ENCODE measurements at places on chromosomes 1 and 21.

GRCh38 chr1:22619252-22619651 is 17.2 kb upstream of the C1QA start:
- DNase-seq: no peak

DNA sequence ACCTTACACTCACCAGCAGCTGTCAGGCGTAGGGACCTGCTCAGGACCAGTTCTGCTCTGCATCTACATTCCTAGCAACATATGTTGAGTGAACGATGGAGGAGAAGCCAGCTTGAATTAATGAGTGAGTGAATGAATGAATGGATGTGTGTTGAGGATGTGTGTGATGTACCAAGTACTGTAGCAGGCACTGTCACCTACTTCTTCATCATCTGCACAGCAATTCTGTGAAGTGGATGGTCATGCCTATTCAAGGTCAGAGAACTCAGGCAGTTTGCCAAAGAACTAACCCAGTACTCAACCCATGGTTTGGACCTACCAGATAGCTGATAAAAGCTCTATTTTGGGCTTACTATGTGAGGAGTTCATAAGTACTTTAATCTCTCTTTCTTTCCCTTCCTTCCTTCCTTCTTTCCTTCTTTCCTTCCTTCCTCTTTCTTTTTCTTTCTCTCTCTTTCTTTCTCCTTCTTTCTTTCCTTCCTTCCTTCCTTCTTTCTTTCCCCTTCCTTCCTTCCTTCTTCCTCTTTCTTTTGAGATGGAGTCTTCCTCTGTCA is 56.9 kb downstream of the ATP1A1 start:
- no peak for DNase-seq

DNA sequence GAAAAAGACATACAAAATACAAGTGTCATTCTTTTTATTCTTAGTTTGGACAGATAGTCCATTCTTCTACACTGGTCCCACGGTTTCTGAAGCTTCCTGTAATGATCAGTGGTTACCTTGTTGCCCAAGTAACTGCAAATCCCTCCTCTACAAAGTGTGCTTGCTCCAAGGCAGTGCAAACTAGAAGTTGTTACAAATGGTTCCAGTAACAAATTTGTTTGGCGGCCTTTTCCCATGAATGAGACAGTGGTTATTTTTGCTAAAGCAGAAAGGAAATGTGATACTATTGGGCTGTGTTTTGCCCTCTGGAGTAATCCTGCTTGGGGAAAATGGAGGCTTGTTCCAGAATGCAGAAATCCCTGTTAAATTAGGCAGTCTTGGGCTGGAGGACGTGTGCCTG is 8.9 kb downstream of the BACE2 start:
- no peak for DNase-seq

DNA sequence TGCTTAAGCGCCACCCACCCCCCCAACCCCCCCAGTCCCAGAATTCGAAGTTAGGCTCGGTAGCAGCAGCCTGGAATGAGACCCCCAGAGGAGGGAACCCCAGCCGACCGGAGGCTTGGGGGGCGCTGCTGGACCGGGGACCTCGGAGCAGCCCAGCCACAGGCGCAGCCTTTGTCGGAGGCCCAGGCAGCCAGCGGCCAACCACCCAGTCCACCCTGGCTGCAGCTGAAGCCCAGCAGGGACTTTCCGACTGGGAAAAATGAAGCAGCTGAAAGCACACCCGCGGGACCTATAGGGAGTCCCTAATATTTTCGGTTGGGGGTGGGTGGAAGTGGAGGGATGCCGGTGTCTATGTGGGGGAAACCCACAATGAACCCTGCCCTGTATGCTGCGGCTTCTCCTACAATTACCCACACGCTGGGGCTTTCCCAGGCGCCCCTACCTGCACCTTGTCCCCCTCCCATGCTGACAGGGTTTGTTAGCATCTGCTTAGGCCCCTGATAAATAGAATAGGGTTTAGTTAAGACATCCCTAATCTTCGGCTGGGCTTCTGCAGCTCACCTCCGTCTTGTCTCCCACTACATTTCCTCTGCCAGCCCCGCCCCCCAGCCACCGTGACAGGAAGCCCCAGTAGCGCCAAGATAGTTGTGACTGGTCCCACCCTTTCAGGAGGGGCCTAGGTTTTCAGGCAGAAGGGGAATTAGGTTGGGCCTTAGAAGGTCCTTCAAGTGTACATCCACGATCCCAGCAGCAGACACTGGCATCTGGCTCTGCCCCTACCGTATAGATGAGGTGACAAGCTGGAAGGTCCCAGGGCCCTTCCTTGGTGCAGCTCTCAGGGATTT is 838 bp downstream of the CCDC28B start:
- no peak for DNase-seq

DNA sequence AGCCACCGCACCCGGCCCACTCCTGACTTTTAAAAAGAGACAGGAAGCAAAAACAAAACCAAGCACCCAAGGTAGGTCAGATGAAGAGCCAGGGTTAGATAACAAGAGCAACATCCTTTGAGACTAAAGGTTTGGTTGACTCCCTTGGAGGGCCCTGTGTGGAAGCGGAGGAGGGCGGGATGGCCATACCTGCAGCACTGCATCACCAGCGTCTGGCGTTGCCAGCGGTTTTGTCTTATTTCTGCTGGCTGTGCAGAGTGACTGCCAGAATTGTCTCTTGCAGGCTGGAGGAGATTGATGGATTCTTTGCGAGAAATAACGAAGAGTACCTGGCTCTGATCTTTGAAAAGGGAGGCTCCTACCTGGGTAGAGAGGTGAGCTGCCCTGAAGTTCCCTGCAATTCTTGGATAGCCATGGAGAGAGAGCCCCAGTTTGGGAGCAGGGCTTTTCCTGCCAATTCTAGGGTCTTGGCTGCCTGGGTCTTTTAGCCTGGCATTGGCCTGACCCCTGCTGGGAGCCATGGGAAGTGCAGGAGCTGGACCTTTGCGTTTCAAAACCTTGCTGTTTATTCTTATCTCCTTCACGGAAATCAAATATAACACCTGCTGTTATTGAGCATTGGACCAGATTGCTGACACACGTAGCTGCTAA is 24.0 kb downstream of the QSOX1 start:
- DNase-seq: no peak

GRCh38 chr1:224623310-224623714 is 7.2 kb downstream of the CNIH3 start:
- DNase-seq: no peak

GRCh38 chr1:182848736-182849135 is 9.6 kb downstream of the DHX9 start:
- DNase-seq: no peak

- no peak for DNase-seq
Measured at GRCh38 chr1:172134087-172134731, 286.3 kb upstream of the C1orf105 start.

DNA sequence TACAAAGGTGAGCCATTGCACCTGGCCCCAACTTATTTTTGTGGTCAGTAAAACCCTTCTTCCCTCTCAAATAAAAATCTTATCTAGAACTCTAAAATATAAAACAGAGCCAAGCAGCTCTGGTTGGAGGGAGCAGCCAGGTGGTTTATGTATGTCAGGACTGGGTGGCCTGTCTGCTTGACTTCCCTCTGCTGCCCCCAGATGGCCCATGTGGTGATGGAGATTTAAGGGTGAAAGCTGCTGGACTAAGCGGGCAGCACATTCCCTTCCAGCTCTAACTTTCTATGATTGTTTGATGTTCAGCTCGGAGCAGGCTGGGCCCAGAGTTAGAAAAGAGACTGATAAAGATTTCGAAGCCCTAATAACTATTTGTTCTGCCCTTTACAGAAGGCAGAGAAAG is 11.9 kb upstream of the PAQR6 start:
- no peak for DNase-seq

GRCh38 chr1:213883618-213884017 is 104.2 kb upstream of the PROX1 start:
- DNase-seq: no peak

DNA sequence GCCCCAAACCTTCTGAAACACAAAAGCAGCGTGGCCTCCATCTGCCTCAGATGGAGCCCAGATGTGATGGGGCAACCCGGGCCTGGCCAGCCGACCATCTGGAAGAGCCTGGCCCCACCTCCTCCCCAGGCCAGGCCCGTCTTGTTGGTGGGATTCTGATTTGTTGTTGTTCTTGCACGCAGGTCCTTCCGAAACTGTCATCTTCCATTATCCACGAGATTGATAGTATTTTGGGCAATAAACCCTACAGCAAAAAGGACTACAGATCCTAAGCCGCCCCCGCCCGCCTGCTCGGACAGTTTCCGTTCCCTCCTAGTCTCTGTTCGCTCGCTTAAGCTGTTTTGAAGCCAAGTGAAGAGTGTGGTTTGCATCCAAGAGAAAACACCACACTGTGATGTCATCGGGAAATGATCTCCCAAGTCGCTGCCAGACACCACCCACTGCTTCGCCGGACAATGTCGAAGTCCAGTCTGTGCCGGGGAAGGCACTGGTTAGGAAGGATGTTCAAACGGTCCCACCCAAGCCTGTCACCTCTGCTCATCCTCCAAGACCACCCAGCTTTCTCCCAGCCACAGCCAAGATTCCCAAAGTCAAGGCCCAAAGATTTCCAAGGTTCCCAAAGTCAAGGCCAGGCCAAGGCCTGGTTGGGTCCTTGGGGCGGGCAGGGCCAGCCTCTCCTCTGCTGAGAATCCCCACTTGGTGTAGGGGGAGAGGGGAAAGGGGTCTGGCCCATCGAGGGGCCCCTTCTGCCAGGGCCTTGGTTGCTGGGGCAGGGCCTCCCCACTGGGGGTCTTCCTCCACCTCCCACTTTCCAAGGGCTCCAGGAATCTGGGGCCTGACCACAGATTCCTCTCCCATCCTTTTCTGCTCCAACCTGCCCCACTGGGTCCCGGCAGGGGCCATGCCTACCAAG is 52.9 kb downstream of the KCNAB2 start:
- DNase-seq: no peak

DNA sequence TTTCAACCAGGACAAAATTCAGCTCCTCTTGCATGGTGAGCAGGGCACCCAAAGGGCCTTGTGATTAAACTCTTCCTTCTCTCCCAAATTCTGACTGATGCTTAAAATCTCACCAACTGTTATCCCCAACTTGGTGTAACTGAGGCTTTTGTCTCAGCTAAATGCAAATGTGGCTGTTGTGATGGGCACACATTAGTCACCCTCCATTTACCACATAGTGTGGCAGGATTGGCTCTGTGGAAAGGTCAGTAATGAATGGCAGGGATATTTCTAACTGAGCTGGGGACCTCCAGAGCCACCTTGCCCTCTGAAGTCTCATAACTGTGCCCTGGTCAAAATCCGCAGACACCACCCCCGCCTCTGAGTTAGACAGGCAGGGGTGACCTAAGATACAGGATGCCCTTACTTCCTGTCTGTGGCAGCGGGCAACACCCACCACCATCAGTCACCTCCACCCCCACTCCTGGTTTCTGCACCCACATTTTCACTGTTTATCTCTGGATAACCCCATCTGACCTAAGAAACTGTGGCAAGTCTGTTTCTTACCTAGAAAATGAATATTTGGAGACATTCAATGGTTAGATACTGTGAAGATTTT is 25.4 kb upstream of the RGS16 start:
- DNase-seq: no peak

- DNase-seq: no peak
Measured at GRCh38 chr1:55049914-55050278, 10.5 kb downstream of the PCSK9 start.

GRCh38 chr21:34707876-34708325 is 39.1 kb downstream of the CLIC6 start:
- DNase-seq: no peak

- no peak for DNase-seq
Measured at GRCh38 chr21:39182484-39183271, 573 bp downstream of the PSMG1 start.

DNA sequence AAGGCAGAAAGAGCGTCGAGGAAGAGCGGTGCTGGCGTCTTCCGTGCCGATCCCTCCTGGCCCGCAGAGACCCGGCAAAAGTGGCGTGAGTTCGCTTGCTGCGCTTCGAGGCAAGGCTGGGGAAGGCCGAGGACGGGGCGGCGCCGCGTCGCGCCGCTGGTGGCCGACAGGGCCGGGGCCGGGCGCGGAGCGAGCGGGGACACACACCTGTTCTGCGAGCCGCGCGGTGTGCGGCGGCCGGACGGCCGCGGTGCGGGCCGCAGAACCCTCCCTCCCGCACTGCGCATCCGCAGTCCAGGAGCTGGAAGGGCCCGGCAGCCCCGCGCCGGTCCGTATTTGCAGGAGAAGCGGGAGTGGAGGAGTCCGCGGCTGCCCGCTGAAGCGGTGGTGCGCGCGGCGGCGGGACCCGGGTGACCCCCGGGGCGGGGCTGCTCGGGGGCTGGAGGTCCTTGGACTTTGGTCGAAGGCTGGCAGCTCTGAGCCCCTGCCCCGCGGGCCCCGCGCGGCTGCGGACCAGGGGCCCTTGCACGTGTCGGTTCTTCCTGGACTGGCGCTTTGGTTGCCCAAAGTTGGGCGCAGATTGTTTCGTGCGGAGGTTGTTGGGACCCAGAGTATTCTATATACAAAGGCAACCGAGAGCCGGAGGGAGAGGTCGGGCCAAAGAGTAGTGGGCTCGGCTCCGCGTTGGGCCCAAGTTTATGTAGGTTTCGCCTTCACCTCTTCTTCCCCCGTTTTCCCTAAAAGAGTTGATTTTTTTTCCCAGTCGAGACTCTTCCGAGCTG is 2.6 kb downstream of the RNF220 start:
- no peak for DNase-seq

DNA sequence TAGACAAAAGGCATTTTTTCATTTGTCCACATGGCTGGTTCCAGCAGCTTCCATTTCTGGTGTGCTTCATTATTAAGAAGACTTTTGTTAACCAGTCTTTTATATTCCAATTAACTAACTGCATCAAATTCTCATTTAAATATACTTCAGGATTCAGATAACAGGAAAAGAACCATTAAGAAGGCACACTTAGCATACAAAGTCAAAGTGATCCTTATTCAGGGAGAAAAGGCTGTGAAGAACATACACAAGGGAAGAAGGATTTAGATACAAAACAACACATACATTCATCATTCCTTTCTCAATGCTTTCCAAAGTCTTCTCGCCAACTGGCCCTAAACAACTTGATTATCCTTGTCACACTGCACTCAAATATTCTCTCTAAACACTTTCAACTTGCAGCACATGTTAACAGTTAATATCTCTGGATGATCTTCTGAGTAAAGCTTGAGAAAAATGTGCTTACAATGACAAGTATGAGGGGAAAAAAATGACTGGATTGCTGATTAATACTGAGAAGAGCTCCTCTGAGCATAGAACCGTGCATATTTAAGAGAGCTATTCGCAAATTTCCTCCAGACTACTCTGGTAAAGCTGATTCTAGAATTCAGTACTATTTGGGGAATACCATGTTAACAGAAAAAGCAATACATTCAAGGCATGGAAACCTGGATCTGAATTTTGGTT is 225.2 kb upstream of the TNR start:
- no peak for DNase-seq

DNA sequence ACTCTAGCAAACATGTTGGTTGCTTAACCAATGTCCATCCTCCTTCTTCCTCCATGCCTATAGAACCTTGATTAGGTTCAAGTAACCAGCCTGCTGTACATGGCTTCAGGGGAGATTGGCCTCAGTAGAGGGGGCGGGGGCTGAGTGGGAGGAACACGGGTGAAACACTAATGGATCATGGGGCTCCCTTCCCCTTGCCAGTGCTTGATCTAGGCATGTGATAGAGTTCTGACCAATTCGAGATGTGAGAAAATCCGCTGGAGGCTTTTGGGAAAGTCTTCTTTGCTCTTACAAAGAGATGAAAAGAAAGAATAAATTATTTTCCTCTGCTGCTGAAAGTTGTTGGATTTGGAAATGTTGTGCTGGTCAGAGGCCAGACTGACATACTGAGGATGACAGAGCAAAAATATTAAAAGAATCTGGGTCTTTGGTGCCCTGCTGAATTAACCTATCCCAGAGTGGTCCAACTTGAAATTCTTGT is 5.2 kb upstream of the OTUD7B start:
- no peak for DNase-seq

GRCh38 chr1:159999204-159999603 is 32.6 kb downstream of the PIGM start:
- DNase-seq: no peak

Measured in NCI-H1436 treated with DMSO at 0.1 percent for 48 hours (cell line).